Fibroblast of upper back skin (primary cell): ENCODE measurements at places on chromosomes 3 and 15.
A peak's percentile ranks its signal among the peaks of the same experiment; 100 is the strongest.

DNA sequence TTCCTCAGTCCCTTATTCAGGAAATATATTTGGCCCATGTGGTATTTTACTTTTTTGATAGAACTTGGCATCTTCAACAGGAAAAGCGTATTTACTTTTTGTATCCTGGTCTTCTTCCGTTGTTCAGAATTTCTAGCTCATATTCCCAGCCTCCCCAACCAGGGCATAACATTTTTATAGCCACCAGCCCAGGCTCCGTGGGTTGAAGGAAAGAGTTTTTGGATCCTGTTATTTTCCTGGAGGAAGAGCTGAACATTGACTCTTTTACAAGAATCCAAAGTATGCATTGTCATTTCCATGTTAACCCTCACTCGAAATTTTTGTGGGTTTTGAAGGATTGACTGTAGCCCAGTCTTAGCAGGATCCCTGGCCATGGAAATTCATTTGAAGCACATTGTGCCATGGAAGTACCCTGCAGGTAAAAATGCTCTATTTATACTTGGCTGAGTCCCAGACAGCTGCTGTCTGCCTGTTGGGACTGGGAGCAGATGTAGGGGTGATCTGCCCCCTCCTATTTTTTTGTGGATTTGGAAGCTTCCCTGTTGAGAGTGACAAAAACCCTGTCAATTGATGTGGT, 98.8 kb downstream of the AKAP13 start:
- peak; percentile 87 for DNase-seq

- DNase-seq, result peak; percentile 47
These were observed 94.8 kb upstream of the ANKRD28 start for GRCh38 chr3:15892311-15893227.

DNA sequence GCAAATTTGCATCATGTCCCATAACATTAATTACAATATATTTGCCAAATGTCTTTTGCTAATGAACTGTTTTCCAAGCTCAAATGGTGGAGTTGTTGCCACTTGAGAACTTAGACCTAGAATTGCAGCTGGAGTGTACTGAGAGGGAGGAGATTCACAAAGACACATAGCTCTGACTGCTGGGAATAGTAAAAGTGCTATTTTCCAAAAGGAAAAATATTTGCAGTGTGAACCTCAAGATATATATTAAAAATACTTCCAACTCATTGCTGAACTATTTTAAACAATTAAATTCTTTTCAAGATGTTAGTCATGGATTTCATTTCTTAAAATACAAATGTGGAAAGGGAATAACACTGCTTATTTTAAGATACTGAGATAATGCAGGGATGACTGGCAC, 666.8 kb upstream of the ARPP21 start:
- no peak for DNase-seq

- no peak for DNase-seq
These were observed 63.4 kb upstream of the CPB1 start for GRCh38 chr3:148763986-148764935.

DNA sequence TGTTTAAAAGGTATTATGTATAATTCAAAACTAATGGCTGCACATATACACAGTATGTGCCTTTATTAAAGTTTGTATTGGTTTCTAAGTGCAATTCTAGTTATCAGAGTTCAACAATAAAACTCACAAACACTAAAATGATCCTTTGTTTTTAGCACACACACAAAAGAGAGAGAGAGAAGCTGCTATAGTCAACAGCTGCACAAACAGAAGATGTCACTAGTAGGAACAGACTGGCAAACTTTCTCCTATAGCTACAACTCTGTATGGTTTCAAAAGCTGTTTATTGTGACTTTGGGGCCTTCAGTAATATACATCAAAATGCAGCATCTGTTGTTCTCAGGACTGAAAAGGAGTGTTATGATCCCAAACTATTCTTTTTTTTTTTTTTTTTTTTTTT, 6.1 kb downstream of the SECISBP2L start:
- DNase-seq, result no peak

DNA sequence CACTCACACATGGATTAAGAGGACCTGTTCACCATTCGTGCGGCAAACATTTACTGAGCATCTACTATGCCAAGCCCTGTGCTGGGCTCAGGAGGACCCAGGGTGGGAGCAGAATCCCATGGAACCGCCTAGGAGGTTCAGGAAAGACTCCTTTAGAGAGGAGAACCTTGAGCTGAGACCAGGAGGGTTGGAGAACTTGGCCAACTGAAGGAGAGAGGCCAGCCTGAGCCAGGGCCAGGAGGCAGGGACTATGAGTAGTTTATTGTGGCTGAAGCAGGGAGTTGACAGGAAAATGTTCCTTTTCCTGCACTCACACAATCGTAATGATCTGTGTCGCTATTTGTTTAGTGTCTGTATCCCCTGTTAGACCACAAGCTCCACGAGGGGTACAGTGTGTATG, 71.3 kb downstream of the SLC30A4 start:
- DNase-seq, result no peak

DNA sequence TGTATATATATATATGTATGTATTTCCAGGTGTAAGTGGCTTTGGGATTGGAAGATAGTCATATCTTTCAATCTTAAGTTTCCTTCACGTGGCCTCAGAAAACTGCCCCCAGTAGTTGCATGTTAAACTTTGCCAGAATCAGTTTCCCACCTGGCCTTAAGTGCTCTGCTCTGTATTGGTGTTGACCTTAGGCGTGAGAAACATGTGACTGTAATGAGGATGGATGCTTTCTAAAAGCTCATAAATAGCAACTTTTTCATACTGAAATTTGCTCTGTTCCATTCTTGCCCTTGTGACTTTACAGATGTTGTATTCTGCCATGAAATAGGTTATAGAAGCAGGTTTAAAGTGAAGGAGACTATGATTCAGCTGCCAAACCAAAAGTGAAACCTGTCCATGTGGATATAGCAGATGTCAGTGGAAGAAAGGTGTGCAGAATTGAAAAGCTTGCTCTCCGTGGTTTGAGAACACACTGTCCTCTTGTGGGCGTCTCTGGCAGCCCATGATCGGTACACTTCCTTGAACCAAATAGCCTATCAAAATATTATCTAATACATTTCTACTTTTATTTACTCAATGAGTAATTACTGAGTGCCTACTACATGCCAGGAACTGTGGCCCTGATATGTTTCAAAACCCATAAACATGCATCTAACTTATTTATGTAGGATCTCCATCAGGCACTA, 15.8 kb downstream of the SCG5 start:
- no peak for DNase-seq

DNA sequence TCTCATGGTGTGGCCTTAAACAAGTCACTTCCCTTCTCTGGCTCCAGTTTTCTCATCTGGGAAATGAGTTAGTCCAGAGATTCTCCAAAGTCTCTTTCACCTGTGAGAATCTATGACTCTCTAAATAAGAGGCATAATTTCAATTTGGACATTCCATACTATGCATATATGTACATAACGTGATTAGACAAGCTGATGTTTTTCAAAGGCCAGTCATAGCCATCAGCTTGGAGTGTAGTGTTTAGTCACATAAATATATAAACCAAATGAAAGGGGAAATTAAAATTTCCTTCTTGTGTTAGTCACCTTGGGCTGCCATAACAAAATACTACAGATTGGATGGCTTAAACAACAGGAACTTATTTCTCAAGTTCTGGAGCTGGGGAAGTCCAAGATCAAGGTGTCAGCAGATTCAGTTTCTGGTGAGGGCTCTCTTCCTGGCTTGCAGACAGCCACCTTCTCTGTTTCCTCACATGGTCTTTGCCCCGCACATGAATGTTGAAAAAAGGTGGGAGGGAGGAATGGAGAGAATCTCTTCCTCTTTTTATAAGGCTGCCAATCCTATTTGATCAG, 19.4 kb downstream of the TMEM41A start:
- DNase-seq, result no peak

GRCh38 chr3:119592861-119593260, 4.8 kb upstream of the PLA1A start:
- DNase-seq, result no peak

GRCh38 chr15:76324066-76324465, 12.5 kb upstream of the ISL2 start:
- no peak for DNase-seq

GRCh38 chr3:82814660-82815059, 1053.2 kb upstream of the GBE1 start:
- no peak for DNase-seq

- peak; percentile 94 for DNase-seq
These were observed 84.4 kb upstream of the RGMA start for GRCh38 chr15:93173369-93173768.

DNA sequence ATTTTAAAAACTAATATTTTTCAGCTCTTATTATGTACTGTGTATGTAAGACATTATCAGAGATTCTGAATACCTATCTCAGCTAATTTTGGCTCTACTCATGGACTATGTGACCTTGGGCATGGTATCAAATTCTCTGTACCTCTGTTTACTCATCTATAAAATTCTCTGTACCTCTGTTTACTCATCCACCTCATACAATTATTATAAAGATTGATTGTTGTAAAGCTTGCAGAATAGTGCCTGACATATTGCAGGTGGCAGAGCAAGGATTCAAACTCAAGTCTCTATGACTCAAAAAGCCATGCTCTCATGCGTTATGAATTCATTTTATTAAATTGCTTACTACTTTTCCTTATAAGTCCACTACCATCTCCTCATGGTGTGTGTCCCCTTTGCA, 151.9 kb upstream of the ARL6 start:
- no peak for DNase-seq

- no peak for DNase-seq
These were observed 302.8 kb upstream of the TBC1D5 start for GRCh38 chr3:18044971-18045880.

- no peak for DNase-seq
These were observed 45.4 kb upstream of the TSC22D2 start for GRCh38 chr3:150362515-150363302.

- DNase-seq, result no peak
These were observed 41.2 kb downstream of the TUBGCP4 start for GRCh38 chr15:43412096-43412495.

DNA sequence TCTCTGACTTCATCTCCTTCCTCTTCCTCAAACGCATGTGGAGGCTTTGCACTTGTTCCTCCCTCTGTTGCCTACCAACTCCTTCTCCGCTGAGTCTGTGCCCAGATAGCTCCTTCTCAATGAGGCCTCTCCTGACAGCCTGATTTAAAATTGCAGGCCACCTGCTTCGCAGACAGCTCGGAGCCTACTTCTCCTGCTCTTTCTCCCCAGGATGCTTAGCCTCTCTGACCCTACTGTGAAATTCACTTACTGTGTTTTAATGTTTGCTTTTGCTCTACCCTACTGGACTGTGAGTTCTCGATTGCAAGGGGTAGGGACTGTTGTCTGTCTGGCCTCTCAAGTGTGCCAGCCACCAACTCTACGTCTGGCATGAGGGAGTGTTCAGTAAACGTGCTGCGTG, 83.4 kb downstream of the EEFSEC start:
- DNase-seq, result no peak

- no peak for DNase-seq
These were observed 425.0 kb downstream of the TIGIT start for GRCh38 chr3:114718898-114719210.

- no peak for DNase-seq
These were observed 227.1 kb downstream of the ZPLD1 start for GRCh38 chr3:102661707-102662497.

DNA sequence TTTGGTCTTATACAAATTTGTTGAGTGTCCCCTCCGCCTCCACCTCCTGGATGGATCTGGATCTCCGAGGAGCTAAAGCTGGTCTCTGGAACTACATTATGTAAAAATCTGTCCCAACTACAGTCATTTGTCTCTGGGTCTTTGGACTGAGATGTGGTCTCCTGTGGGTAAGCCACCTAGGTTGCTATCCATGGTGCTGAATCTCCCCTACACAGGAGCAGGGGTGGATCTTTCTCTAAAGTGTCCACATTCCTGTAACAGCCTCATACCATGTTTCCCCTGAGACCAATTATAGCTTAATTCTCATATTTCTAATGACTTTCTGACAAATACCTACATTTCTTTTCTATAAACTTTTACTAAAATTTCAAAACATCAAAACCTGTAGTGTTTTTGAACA, 625.8 kb downstream of the TAFA4 start:
- no peak for DNase-seq

GRCh38 chr3:172129850-172130716, 90.7 kb downstream of the FNDC3B start:
- DNase-seq, result peak; percentile 98

GRCh38 chr3:139629033-139629432, 48.7 kb downstream of the NMNAT3 start:
- peak; percentile 7 for DNase-seq

- no peak for DNase-seq
These were observed 62.4 kb downstream of the RTP4 start for GRCh38 chr3:187430576-187430975.
